ENCODE measurements at places on chromosomes 6 and 20.

- DNase-seq, result no peak
These were observed 9.5 kb upstream of the TMEM242 start for GRCh38 chr6:157332813-157333212.

- no peak for DNase-seq
These were observed 33.0 kb upstream of the SMIM29 start for GRCh38 chr6:34281702-34282334.

GRCh38 chr20:4962241-4962855 lies 39.0 kb downstream of the SLC23A2 start:
- DNase-seq, result no peak

DNA sequence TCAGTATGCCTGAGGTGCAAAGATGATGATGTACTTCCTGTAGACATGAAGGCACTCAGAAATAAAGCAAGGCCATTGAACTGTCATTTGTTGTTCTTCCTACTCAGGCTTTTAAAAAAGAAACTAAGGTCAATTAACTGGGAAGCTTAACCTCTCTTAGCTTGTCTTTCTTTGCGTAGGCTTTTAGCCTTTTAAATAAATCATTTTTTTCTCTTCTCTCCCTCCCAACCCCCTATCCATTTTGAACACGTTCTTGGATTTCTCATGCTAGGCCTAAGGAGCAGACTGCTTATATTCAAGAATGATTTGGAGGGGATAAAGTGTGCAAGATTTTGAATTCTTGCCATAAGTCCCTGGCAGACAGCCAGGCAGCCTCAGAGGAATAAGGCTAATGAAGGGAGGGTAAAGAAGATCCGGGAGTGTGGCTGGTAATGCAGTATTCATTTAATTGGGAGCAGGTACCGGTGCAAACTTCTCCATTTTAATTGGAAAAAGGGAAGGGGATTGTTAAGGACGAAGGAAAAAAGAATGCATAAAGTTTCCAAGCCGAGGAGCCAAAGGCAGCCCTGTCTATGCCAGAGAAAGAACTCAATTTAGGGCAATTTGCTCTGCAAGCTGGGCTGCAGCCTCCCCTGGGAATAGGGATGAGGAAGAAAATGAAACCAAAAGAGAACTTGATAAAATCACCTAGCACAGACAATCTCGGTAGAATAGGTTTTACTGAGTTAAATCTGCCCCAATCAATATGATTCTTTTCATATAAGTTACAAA lies 343.8 kb upstream of the MMS22L start:
- DNase-seq, result no peak

DNA sequence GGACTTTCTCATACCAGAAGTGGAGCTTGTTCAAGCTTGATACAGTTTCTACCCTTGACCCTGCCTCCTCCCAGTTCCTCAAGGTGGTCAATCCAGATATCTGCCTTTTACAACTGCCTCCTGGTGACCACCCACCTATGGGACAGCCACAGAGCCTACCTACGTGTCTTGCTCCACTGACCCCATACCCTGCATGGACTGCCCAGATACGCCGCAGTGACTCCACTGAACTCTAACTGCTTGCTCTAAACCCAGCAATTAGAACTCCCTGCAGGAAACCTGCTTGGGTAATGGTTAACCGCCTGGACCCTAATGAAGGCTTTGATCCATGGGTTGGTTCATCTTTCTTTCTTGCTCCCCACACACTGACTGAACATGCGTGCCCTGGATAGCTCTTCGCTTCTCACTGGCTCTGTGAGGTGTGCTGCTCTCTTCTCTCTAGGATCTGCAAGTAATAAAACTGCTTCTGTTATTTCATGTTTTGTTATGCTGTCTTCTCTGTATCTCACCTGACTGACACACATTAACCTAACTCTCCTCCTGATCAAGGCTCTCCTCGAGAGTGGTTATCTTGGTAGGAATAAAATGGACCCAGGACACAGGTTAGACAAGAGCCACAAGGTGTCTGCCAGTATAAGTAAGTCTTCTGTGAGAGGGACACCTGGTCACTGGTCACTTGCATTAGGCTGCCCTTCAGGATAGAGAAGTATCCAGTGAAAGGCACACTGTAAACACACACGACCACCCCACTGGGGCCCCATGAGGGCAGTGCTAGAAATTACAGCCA lies 79.2 kb downstream of the CHD6 start:
- DNase-seq, result no peak

- DNase-seq, result no peak
These were observed 1.9 kb upstream of the NKAIN4 start for GRCh38 chr20:63255931-63256704.

DNA sequence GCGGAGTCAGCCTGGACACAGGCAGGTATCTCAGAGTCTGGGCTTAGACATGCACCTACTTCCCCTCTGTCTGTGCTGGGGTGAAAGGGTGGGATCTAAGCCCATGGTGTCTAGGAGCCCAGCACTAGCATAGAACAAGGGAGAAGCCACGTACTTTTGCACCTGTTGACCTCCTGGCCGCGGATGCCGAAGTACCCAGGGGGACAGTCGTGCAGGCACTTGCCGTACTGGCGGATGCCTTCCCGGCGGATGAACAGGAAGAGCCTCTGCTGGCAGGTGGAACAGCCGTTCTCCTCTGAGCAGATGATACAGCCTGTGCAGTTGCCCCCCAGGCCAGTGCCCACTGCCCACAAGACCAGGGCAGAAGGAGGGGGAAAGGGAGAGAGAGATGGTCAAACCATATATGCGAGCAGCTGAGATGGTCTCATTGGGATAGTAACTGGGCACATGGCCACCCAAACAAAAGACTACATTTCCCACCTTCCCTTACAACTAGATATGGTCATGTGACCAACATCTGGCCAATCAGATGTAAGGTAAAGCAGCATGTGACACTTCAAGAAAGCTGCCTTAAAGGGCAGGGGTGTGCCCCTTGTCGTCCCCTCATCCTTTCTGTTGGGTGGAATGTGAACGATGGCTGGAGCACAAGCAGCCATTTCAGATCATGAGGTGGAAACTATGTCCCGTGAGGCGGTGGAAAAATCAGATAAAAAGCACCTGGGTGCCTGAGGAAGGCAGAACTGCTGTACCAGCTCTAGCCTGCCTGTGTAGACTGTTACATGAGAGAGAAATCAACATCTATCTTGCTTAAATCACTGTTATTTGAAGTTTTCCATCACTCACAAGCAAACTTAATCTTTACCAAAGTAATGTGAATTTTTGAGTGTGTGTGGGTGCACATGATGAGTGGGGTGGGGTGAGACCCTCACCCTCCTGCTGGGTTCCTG lies 34.0 kb downstream of the RSPO4 start:
- peak; percentile 7 for DNase-seq

DNA sequence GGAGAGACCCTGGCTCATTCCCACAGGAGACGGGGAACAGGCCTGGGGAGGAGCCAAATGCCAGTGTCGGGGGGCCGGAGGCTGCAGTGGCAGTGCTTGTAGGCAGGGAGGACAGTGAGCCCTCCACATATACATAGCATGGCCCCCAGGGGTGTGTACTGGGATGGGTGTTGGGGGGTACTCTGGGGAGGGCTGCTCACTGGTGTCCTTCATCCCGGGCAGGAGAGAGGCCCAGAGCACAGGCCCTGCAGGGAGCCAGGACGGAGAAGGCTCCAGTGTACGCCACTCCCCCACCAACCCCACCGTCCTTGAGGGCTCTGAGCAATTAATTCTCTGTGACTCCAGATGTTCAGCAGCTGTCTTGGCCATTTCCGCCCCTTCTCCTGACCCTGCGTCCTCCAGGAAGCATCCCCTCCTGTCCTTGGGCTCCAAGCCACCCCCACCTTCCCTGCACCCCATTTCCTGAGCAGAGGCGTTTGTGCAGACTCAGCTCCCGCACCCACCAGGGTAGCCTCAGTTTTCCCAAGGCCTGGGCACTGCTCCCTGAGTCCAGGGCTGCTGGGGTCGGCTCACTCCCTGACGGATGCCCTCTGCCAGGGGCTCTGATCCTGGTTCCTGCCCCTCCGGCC lies 3.4 kb upstream of the ABHD16B start:
- DNase-seq, result no peak

GRCh38 chr20:48406498-48406897 lies 421.3 kb downstream of the PREX1 start:
- no peak for DNase-seq

GRCh38 chr6:165852676-165853075 lies 189.6 kb upstream of the PDE10A start:
- DNase-seq, result no peak

- no peak for DNase-seq
These were observed 10.5 kb downstream of the PTGIS start for GRCh38 chr20:49557449-49557848.

DNA sequence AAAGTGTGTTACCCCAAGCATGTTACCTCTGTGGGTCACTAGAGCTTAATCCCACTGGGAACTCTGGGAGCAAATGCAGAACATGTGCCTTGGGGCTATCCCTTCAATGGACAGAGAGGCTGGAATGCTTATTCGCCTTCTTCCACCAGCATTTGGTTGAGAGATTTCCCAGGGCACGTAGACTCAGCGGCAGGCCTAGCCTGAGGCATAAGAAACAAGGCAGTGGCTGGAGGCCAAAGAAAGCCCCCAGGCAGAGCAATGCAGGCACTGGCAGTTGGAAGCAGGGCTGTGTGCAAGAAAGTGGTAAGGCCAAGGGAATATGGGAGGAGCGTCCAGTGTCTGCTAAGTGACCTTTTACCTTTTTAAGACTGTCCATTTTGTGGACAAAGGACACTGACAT lies 114.0 kb upstream of the FLRT3 start:
- no peak for DNase-seq

DNA sequence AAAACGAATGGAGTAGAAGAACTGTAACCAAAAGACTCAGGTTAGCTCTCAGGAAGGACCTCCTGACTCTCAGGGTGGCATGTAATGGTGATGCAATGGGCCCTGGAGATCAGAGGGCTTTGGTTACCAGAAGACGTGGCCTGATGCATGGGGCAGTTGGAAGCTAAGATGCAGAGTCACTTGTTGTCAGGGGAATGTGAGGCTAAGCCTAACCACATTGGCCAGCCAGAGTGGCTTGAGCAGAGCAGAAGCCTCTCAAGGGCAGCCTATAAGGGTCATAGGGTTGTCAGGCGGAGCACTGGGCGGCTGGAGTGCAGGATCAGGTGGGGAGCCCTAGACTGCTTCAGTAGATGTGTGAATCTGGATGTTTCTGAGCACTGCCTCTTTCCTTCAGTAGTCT lies 5.9 kb downstream of the CNBD2 start:
- no peak for DNase-seq

DNA sequence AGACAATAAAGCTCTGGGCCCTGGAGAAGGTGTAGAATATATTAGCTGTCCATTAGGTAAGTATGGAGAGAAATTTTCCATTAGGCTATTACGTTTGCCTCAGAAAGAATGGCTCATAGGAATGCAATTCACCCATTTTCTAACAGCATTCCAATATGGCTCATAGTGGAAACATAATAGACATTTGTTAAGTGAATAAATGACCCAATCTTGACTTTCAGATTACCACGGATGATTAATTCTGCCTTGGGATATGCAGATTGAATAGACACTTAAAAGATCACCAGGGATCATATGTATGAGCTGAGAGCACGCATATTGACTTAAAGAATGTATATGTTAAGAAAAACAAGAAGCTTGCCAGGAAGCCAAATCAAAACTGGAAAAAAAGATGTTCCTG lies 209.1 kb upstream of the CDYL start:
- no peak for DNase-seq

DNA sequence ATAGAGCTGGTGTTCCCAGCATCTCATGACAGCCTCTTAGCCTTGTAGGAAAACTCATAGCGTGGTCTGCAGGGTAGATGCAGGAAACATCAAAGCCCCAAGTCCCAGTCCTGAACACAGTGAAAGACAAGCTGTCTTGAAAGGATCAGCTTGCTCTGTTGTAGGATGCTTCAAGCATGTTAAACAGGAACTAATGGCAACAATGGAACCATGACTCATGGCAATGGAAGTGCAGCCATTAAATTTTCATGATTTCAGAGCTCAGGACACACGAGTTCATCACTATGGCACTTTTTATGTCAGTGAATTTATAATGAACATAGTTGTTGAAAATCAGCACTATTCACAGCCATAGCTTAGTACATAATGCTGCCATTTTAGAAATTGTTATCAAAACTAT lies 367.7 kb downstream of the KIF16B start:
- no peak for DNase-seq

GRCh38 chr20:61447952-61448351 lies 195.9 kb downstream of the CDH4 start:
- no peak for DNase-seq

Data from Kasumi-1 (cell line).